Fibroblast of the aortic adventitia (primary cell): ENCODE measurements at places on chromosomes 1 and 21. TPM values are rescaled to one million over a fixed set of nuclear protein-coding genes. Genes with fewer than 3 reads are reported as not detected.

GRCh38 chr1:75587692-75588091, 23.2 kb downstream of the SLC44A5 start:
- DNase-seq: no peak

DNA sequence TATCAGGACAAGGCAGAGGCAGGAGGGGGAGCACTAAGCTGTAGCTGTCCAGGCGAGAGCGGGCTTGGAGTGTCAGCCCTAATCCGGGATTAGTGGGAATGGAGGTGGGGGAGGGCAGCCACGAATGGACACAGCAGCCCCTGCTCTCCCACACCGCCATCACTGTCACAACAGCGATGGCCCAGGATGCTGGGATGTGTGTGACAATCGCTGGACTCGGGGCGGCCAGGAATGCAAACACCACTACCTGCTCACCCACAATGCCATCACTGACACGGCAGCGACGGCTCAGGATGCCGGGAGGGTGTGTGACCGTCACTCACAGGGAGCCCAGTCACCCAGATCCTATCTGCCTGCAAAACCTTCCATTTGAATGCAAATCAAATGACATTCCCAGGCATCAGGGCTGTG, 2.9 kb downstream of the C2CD2 start:
- DNase-seq: no peak

DNA sequence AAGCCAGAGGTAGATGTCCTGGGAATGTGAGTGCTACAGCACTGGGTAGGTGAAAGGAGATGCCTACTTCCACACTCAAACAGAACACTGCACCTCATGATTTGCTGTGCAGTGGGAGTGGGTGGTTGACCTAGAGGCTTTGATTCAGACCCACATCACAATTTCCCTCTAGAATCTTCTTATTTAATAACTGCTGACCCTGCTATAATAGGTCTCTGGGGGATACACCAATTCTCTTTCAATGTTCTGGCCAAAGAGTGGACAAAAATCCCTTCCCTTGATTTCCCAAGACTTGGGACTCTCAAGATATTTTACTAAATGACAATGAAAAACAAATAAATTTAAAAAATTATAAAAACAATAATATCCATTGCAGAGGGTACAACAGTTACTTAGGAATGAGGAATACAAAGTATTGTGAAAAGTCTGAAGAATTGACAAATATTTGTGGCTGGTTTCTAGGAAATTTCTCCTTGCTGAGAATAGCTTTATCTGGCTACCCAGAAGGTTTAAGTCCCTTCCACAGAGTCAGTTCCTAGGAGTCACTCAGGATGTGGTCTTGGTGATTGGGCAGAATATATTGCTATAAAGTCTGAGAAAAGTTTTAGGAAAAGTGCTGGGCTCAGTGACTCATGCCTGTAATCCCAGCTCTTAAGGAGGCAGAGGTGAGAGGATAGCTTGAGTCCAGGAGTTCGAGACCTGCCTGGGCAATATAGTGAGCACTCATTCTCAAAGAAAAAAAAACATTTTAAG, 2.4 kb upstream of the FCGR2A start:
- DNase-seq: peak; percentile 31

- peak; percentile 38 for DNase-seq
These were observed 118.0 kb upstream of the IPO9 start for GRCh38 chr1:201710632-201711597.

DNA sequence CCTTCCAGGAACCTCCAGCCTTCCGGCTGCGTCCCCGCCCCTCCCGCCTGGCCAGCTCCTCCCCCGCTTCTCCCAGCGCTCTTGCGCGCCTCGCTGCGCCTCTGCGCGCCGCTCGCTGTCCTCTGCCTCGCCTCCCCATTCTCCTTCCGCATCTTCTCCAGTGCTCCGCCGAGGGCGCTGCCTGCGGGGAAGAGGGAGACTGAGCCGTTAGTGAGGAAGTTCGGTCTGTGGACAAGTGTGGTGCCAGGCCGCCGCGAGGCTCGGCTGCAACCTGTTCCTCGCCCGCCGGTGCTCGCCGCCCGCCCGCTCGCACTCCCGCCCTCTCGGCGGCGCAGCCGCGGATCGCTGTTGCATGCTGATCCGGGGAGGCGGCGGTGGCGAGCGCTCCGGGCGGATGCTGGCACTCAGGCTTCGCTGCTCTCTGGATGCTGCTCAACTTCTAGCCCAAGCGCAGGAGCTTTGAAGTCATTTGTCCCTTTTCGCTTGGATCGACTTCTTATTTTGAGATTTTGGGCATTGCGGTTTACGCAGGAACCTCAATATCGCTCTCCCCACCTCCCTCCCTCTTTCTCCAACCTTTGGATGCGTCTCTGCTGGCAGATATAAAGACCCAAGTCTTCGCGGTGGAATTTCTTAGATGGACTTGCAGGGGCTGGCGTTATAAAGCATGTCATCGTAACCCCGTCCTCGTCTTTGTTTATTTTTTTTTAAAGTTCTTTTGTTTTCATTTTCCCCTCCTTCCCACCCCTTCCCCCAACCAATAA, 614 bp upstream of the CACNA1E start:
- DNase-seq: no peak

- DNase-seq: peak; percentile 13
These were observed 50.3 kb upstream of the COA6 start for GRCh38 chr1:234322979-234323378.

Gene TFF2
- not detected in 2 replicates for total RNA-seq

DNA sequence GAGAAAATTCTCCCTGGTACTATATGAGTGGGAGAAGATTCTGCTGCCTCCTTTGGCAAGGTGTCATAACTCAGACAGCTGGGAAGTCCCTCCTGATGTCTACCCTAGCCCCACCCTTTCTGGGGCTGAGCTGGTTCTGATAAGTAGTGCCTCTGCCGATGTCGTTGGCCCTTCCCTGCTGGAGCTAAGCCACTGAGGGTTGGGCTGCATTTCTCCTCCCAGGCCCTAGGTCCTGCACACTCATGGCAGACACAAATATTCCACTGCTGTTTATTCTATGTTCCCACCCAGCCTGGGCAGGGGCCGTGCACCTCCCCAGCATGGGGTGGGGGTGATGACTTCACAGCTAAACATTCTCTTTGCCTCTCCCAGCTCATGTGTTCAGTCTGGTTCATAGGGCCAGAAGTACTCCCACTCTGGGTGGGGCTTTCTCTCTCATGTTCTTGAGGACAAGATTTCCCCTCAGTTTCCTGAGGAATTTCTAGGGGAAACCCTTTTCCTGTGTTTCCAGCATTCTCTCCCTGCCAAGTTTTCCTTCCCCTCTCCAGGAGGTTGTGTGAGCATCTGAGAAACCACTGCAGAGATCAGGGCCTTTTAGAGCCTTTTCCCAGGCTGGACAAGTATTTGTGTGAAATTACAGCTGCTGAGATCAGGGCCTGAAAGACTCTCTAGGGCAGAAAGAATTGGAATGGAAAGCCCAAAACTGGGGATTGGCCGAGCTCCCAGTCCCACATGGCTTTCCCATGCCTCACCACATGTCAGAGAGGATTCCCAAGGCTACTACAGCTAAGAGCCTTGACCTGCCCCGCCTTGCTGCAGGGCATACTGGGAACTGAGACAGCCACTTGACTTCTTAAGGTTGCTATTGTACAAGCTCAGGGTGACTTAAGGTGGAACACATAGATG, 66.2 kb downstream of the ATP2B4 start:
- peak; percentile 97 for DNase-seq

DNA sequence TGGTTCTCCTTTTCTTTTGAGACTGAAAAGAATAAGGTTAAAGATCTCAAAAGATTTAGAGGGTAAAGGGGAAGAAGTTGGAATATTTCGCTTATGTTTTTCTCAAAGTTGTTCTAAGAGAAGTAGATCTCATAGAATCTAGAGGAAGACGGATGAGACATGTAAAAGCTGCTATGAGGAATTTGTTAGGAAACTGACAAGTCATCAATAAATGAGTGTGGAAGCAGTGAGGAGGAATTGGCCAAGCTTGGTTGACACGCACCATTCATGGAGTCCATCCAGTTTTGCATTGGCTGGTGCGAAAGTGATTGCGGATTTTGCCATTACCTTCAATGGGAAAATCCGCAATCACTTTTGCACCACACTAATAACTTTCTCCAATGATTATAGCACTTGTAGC, 20.0 kb downstream of the SLAMF6 start:
- DNase-seq: no peak

Gene LCE1E
- not detected in 2 replicates for total RNA-seq

DNA sequence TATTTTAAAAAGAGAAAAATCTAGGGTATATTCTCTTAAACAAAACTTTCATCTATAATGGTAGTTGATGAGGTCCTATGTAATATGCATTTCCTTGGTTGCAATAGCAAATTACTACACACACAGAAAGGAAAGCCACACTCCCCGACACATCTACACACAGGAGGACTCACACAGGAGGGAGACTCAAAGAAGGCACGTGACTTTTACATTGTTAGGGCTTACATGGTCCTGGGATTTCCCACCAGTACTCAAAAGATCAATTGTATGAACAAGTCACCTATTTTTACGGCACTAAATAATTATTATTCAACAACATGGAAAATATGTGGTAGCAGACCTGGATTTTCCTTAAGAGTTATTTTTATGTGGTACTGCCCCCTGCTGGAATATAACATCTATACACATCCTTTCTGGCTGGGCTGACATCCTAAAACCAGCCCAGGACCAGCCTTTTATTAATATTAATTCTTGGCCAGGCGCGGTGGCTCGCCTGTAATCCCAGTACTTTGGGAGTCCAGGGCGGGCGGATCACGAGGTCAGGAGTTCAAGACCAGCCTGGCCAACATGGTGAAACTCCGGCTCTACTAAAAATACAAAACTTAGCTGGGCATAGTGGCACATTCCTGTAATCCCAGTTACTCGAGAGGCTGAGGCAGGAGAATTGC, 33.9 kb upstream of the LGALS8 start:
- peak; percentile 78 for DNase-seq

GRCh38 chr1:163357378-163357777, 35.6 kb downstream of the NUF2 start:
- DNase-seq: peak; percentile 51

Gene FCER1A
- total RNA-seq: not detected in 2 replicates

DNA sequence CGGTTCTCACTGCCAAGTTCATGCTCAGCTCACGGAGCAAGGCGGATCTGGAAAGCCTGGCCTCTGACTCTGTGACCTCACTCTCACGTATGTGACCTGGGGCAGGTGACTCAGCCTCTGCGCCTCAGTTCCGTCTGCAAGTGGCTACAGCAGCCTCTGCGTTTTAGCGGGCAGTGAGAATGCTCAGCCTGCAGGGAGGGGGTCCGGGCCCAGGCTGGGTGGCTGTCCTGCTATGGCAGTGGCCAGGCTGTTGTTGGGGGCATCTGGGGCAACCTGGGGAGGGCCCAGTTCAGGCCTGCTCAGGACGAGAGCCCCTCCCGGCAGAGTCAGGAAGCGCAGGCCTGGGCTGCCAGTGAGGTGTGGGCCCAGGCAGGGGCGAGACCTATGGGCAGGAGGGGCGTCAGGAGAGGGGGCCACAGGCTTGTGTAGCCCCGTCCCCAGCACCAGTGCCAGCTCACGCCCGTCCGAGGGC, 27.9 kb downstream of the ARHGEF16 start:
- peak; percentile 43 for DNase-seq

Gene ZRANB2
- 49.3 and 61.5 TPM in 2 replicates for total RNA-seq

- DNase-seq: no peak
These were observed 12.6 kb upstream of the RCSD1 start for GRCh38 chr1:167617153-167618147.

Gene RGS1
- not detected in 2 replicates for total RNA-seq

- DNase-seq: no peak
These were observed 1.8 kb downstream of the CTXND2 start for GRCh38 chr1:150888727-150889126.

DNA sequence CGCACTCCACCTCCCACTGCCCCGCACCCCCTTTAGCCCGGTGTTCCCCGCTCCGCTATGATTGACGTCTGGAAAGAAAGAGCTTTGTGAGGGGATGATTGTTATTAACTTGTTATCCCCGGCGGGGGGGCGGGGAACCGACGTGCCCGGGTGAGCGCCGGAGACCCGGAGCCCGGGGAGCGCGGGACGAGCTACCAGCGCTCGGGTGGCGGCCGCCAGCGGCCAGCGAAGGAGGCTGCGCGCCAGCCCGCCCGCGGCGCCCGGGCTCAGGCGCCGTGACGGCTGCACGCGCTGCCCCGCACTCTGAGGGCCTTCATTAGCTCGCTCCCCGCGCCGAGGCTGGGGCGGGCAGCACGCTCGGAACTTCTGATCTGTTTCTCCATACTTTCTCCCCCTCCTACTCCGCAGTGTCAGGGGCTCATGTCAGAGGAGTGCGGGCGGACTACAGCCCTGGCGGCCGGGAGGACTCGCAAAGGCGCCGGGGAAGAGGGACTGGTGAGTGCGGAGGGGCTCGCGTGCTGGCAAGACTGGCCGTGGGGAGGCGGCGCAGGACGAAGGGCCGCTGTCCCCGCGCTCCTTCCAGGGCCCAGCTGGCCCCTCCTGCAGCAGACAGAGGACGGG, 2.1 kb downstream of the LHX8 start:
- no peak for DNase-seq

GRCh38 chr1:223657978-223658377, 7.5 kb downstream of the CAPN8 start:
- no peak for DNase-seq

DNA sequence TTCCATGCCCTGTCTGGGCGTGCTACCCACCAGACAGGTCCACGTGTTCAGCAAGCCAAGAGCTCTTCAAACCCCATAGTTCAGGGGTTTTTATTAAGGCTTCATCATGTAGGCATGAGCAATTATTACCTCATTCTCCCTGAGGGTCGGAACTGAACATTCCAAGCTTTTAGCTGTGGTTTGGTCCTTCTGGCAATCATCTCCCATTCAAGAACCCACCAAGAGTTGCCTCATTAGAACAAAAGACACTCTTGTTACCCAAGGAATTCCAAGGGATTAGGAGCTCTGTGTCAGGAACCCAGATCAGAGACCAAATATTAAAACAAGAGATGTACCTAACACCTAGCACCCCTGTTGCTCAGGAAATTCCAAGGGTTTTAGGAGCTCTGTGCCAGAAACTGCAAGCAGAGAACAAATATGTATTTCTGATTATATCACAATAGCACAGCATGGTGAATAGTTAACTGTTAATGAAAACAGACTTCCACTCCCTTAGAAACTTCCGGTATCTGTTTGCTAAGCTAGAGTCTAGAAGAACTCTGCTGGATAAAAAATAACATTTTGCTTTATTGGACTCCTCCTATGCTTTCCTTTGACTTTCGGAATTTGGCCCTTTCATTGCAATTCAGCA, 201.2 kb upstream of the L1TD1 start:
- no peak for DNase-seq

DNA sequence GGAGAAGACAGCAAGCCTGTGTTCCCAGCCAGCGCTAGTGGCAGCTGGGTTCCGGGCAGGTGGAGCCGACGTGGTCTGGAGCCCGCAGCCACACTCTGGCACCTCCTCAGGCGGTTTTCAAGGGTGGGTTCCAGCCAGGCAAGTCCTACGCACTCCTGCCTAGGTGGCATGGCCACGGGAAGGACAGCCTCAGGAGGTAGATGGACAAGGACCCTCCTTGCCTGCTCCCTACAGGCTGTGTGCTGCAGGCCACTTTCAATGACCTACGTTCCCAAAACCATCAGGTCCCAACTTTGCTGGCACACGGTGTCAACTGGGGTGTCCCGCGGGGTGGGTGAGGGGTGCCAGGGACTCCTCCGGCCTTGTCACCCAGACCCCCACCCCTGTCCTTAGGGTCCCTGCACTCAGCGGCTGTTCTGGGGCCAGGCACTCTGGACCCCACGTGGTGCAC, 6.7 kb upstream of the PTGER3 start:
- no peak for DNase-seq

Gene GJB5
- not detected in 2 replicates for total RNA-seq

Gene TIE1
- 0.81 and 5.2 TPM in 2 replicates for total RNA-seq

Gene COQ8A
- total RNA-seq: 8.4 and 22.3 TPM in 2 replicates
